ENCODE measurements at places on chromosomes 12 and 14.

DNA sequence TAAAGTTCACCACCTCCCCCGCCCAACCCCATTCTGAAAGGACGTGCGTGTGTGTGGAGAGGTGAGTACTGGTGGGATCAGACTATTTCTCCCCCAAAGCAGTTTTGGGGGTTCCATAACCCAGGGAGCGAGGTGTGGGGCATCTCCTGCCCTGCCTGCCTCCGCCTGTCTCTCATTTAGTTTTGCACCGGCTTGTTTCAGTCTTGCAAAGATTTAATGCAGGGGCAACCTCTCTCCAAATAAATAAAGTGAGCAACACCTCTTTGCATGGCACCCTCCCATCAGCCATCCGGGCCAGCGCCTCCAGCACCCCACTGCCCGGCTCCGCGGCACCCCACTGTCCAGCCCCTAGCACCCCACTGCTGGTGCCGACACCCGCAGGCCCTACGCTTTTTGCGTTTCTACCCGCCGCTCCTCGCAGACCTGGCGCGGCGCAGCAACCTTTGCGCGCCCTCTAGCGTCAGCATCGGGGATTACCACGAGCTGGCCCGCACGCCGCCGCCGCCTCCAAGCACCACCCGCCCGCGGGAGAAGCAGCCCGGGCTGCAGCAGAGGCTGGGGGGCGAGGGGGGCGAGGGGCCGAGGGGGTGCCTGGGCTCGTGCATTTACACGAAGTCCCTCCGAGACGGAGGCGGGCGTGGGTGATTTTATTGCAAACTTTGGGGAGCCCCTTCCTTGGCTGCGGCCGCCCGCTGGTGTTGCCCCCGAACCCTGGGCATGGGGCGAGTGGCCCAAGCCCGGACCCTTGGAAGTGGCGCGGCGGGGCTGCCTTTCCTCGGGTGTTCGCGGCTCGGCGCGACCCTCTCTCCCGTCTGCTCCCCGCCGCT, 55.8 kb upstream of the VRK1 start:
- DNase-seq: peak; percentile 63

- no peak for DNase-seq
These were observed 253.1 kb upstream of the FKBP4 start for GRCh38 chr12:2541631-2542204.

- DNase-seq: no peak
These were observed 23.9 kb downstream of the LRRK2 start for GRCh38 chr12:40248585-40249297.

DNA sequence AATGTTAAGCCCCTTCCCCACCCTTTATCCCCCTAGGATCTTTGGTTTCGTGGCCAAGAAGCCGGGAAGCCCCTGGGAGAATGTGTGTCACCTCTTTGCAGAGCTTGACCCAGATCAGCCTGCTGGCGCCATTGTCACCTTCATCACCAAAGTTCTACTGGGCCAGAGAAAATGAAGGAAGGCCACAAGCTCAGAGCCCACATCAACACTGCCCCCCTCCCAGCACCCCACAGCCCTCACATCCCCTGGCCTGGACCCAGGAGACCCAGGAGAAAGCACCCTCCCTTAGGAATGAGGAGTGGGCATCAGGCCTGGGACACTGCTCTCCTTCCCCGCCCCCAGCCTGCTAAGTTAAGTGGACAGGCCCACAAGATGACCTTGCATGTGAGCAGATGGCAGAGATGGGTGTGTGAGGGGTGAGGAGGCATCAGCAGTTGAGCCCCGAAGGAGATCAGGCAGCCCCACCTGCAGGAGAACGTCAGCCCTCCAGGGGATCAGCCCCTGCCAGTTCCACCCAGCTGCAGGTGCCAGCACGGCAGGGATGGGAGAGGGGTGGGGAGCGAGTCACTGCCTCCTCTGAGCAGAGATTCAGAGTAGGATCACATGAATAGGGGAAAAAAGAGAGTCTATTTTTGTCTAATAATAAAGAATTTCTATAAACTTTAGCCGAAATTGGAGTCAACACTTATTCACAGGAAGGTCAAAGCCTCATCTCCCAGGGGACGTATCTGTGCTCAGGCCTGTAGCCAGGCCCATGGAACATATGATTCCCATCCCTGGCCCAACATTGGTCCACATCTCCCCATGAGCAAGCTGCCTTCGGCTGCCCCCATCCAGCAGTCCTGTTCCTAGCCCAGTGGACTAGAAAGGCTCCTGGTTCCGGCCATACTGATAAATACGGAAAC, 14.1 kb downstream of the TNS2 start:
- no peak for DNase-seq

- DNase-seq: no peak
These were observed 13.8 kb downstream of the KITLG start for GRCh38 chr12:88566430-88566829.

- no peak for DNase-seq
These were observed 183.3 kb downstream of the CCDC59 start for GRCh38 chr12:82174936-82175335.

DNA sequence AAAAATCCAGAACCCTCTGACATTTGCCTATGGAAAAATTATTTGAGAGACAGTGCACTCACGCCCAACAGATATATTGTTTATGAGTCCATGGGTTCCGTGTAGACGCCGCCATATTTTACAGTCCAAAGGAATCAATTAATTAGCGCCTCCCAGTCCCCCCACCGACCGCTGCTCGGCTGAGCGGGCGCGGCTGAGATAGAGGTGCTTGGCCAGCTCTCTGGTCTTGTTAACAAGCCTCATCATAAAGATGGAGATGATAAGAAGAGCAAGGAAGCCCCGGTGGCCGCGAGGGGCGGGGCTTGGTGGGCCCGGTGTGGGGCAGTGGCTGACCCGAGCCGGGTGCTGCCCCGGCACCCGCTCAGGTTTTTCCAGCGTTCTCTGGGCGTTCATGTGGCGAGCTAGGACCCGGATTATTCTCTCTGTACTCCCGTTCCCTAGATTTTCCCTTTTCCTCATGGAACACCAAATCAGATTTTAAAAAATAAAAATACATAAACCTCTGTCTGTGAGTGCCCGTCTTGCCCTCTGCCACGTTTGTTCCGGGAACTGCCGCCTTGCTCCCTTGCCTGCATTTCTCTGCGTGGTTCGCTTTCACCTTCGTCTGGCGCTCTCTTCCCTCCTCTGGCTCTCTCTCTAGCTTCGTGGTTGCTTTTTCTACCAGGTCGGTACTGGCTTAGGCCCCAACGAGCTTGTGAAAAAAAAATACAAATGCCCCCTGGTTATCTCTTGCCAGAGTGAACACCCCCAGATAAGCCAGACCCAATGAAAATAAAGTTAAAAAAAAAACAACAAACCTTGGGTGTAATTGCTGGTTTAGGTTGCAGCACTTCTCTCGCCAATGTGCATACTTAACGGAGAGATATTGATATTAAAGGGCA, 9.0 kb downstream of the HOXC12 start:
- no peak for DNase-seq

- DNase-seq: no peak
These were observed 326.0 kb downstream of the RAD51B start for GRCh38 chr14:68145539-68145938.

- DNase-seq: no peak
These were observed 1.7 kb upstream of the NUAK1 start for GRCh38 chr12:106140223-106140986.

DNA sequence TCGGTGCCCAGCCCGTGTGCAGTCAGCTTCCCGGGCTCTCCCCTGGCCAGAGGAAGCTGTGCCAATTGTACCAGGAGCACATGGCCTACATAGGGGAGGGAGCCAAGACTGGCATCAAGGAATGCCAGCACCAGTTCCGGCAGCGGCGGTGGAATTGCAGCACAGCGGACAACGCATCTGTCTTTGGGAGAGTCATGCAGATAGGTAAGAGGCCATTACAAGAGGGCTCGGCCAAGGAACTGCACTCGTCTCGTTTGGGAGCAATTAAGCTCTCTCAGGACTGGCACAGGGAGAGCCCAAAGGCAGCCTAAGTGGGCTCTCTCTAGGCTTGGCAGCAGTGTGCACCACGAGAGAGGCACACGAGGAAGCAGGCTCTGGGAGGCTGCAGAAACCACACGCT, 3.7 kb downstream of the WNT5B start:
- DNase-seq: no peak

DNA sequence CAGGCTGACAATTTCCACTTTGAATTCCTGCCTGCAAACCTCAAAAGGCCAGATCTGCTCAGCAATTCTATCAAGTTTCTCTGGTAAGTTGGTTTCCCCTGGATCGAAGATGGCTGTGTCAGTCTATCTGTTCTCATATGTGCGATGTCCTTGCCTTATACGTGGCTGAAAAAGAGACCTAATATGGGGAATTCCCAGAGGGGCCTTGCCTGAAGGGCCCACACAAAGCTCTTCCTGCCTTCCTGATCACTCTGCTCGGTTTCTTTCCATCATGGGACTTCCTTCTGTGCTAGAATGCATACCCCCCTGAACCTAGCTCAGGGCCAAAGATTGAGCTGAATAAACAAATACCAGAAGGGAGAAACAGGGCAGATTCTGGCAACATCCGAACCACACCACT, 13.2 kb downstream of the TCL1B start:
- DNase-seq: no peak

GRCh38 chr12:68264158-68264855, 10.9 kb upstream of the IL22 start:
- DNase-seq: no peak

- no peak for DNase-seq
These were observed 9.8 kb downstream of the CTDSP2 start for GRCh38 chr12:57836442-57837375.

GRCh38 chr14:54686219-54686870, 119.4 kb downstream of the SAMD4A start:
- no peak for DNase-seq

DNA sequence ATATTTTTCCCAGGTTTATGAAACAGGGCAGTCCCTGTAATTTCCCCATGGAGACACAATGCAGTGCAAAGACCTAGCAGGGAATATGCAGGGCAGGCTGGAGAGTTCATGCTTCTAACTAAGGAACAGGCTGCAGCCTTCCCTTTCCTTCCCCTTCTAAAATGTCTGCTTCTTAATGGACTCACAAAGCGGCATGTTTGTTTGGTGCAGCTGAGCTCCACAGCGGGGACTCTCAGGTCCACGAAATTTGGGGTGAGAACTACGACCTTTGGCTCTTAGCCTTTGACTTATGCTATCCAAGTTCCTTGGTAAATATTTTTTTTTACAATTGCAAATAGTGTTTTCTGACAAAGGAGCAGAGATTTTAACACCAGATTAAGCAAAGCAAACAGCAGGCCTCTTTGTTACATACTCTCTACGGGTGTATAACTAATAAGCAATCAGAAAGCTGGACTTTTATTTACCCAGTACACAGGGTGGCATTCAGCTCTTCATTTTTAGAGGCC, 323.6 kb downstream of the ZFP36L1 start:
- no peak for DNase-seq

- no peak for DNase-seq
These were observed 91.9 kb downstream of the VRK1 start for GRCh38 chr14:96889091-96889490.

GRCh38 chr12:119936705-119937311, 52.2 kb upstream of the BICDL1 start:
- DNase-seq: no peak

- no peak for DNase-seq
These were observed 364.3 kb downstream of the TMEM121 start for GRCh38 chr14:105890474-105891220.

DNA sequence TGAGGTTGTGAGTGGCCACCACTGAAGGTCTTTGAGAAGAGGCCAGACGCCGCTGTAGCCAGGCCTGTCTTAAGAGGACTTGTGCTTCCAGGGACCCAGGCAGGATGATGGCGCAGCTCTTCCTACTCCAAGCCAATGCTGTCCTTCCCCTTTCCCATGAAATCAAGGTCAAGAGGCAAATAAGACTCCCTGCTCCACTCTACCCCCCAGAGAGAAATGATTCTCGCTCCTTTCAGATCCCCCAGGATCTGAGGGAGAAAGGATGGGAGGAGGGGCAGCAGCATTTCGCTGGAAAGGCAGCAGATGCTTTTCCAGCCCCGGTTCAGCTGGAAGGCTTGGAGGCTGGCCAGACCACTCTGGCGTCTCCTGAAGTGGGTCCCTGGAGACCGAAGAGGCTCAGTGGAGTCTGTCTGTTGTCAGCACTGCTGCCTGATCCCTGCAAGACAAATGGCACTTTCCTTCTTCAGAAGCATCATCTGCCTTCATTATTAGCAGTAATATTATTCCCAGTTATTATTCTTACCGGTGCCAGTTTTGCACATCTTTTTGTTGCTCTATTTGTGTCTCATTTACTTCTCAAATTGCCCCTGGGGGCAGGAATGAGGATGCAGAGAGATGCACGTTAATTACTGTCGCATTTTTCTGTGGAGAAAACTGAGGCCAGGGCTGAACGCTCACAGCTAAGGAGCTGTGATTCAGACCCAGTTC, 51.4 kb downstream of the C14orf132 start:
- DNase-seq: no peak

DNA sequence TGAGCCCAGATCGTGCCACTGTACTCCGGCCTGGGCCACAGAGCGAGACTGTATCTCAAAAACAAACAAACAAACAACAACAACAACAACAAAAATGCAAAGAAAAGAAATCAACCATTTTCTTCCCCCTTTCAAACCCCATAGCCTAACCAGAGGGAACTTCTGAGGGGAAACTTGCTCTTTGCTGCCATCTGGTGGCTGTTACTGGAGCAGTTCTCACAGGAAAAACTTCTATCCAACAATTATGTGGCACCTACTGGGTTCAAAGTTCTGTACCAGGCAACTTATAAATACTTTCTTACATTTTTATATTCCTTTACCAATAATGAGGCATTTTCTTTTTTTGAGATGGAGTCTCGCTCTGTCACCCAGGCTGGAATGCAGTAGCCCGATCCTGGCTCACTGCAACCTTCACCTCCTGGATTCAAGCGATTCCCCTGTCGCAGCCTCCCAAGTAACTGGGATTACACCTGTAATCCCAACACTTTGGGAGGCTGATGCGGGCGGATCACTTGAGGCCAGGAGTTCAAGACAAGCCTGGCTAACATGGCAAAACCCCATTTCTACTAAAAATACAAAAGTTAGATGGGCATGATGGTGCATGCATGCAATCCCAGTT, 50.9 kb upstream of the BICDL1 start:
- peak; percentile 37 for DNase-seq

DNA sequence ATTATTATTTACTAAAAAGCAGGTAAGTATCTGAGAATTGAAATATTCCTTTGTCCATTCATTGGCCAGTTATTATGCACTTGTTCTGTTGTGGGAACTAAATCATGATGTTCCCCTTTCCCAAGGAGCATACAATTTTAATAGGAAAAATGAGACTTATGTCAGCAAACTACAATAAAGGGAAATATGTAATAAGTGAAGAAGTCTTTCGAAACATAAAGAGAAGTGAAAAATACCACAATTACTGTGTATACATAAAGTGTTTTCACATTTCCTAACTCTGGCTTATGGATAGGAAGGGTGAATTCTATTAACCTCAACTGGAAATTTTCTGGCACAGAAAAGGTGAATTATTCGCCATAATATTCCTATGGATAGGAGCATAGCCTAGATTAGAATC, 78.4 kb upstream of the DNM1L start:
- no peak for DNase-seq

Data from activated effector memory CD4-positive, alpha-beta T cell treated with Interleukin-2 at 50 U/mL for 16 hours (primary cell).